ENCODE measurements at places on chromosomes 12 and 14. TPM values are rescaled to one million over a fixed set of nuclear protein-coding genes. Genes with fewer than 3 reads are reported as not detected.
A peak's percentile ranks its signal among the peaks of the same experiment; 100 is the strongest.

Gene BCL2L2
- 44.8 TPM for total RNA-seq

DNA sequence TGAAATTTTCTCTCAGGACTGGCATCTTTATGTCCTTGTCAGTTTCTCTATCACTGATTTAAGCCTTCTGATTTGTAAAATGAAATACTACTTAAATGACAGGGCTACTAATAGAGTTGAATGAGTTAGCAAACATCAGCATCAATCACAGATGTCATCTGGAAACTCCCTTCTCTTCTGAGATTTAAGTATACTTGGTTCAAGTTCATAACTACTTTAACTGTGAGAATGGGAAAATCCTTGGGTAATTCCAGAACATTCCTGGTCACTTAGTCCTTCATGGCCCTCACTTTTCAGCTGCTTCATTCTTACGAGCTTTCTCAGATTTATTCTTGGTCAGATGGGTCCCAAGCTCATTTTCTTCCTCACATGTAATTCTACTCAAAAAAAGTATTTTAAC is 1655.3 kb upstream of the FLRT2 start:
- H3K4me1 ChIP-seq, result no peaks in the 10 kb centered on the region
- H3K36me3 ChIP-seq, result no peaks in the 10 kb centered on the region
- H3K27me3 ChIP-seq, result no peaks in the 10 kb centered on the region

- DNase-seq, result no peak
- H3K36me3 ChIP-seq, result no peaks in the 10 kb centered on the region
- peaks cover 4% of the 10 kb centered on the region for H3K4me1 ChIP-seq
- no peaks in the 10 kb centered on the region for H3K27me3 ChIP-seq
These were observed 15.0 kb upstream of the SMARCC2 start for GRCh38 chr12:56204275-56204674.

GRCh38 chr14:104224131-104224505 is 85.7 kb downstream of the KIF26A start:
- peaks cover 19% of the 10 kb centered on the region for H3K4me1 ChIP-seq
- no peaks in the 10 kb centered on the region for H3K27me3 ChIP-seq
- H3K36me3 ChIP-seq, result no peaks in the 10 kb centered on the region
- peak overlapping the region; percentile 91 for H3K27ac ChIP-seq
- DNase-seq, result no peak

GRCh38 chr12:28164644-28165275 is 25.5 kb upstream of the CCDC91 start:
- peak; percentile 10 for DNase-seq
- no peaks in the 10 kb centered on the region for H3K36me3 ChIP-seq
- H3K4me3 ChIP-seq, result no peak overlapping the region
- H3K4me1 ChIP-seq, result peaks cover 12% of the 10 kb centered on the region

DNA sequence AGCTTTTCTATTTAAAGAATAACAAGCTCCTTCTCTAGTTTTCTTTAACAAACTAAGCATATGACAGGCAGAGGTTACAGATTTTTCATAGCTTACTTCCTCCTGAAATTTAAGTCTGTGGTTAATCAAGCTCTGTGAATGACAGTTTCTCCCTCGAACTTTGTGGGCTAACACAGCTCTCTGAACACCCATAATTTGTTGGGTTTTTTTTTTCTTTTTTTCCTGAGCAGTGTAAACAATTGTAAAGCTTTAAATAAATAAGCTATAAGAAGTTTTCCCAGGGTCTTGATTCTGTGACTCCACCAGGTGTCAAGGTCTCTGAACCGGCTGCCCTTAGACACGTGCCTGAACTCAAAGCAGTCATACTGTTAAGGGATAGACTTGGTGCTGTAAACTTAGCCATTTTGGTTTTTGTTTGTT is 128.1 kb upstream of the AMIGO2 start:
- H3K27ac ChIP-seq, result peak overlapping the region; percentile 57
- H3K4me3 ChIP-seq, result no peak overlapping the region
- H3K27me3 ChIP-seq, result no peaks in the 10 kb centered on the region
- no peaks in the 10 kb centered on the region for H3K36me3 ChIP-seq

DNA sequence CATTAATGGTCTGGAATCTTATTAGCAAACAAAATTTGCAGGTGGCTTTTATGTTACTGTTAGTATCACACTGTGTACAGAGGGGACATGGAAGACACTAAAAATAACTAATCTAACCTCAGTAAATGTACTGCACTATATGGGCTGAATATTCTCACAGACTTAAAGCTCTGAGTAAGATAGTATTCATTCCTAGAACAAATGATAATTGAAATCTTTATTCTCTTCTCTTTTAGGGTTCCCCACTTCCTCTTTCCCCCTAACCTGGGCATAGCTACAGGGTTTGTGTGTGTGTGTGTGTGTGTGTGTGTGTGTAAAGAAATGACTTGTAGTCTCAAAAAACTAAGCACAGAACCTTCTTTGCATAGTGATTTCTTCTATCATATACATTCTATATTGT is 21.4 kb upstream of the HECTD1 start:
- H3K27me3 ChIP-seq, result no peaks in the 10 kb centered on the region
- peak overlapping the region; percentile 69 for H3K27ac ChIP-seq
- DNase-seq, result no peak
- H3K36me3 ChIP-seq, result no peaks in the 10 kb centered on the region
- peaks cover 34% of the 10 kb centered on the region for H3K4me1 ChIP-seq

- H3K36me3 ChIP-seq, result no peaks in the 10 kb centered on the region
- no peak overlapping the region for H3K4me3 ChIP-seq
- H3K27ac ChIP-seq, result no peak overlapping the region
- H3K4me1 ChIP-seq, result no peaks in the 10 kb centered on the region
- DNase-seq, result no peak
These were observed 277.4 kb downstream of the FOXN3 start for GRCh38 chr14:89139404-89140247.

All from transverse colon (tissue), 4 donors.